ENCODE measurements at places on chromosomes 3 and 15. TPM values are rescaled to one million over a fixed set of nuclear protein-coding genes. Genes with fewer than 3 reads are reported as not detected.

The HIGD2B gene
- 1.4 TPM for total RNA-seq

- H3K4me1 ChIP-seq = peaks cover 40% of the 10 kb centered on the region
- no peaks in the 10 kb centered on the region for H3K36me3 ChIP-seq
- DNase-seq = no peak
Observed at GRCh38 chr3:143671626-143672025, 176.6 kb downstream of the SLC9A9 start.

The SEMA5B gene
- not detected for total RNA-seq

DNA sequence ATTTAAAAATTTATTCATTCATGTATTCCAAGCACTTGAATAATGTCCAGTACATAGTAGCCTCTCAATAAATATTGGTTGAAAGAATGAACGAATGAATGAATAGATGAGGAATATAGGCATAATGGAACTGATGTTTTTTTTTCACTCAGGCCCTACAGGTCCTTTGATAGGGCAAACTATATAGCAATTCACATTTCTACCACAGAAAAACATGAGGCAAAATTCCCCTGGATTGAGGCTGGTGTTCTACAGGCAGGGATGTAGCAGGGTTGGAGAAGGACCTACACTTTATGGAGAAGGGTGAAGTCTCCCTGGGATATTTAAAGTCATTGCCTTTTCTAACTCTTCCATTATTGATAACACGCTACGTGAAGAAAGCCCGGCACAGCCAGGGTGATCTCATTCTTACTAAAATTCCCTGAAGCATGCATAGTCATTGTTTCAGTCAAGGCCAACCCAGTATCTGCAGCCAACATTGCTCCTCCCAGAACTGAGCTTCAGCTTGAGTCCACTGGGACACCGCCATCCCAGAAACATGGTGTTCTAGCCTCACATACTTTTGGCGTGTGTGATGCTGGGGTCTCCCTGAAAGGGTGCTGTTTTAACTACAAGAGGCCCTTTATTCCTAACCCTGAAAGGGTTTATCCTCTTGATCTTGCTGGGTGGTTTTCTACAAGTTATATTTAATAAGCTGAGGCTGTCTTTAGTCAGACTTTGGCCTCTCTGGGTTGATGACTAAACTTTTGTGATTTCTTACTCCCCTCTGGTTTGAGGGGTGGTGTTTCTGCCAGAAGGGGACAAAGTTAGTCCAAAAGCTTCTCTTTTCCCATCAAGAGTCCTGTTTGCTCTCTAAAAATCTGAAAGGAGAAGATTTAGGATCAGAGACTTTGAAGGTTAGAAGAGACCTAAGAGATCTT lies 25.9 kb upstream of the FBN1 start:
- no peak overlapping the region for H3K4me3 ChIP-seq
- H3K36me3 ChIP-seq = no peaks in the 10 kb centered on the region
- H3K27ac ChIP-seq = no peak overlapping the region
- no peaks in the 10 kb centered on the region for H3K27me3 ChIP-seq

DNA sequence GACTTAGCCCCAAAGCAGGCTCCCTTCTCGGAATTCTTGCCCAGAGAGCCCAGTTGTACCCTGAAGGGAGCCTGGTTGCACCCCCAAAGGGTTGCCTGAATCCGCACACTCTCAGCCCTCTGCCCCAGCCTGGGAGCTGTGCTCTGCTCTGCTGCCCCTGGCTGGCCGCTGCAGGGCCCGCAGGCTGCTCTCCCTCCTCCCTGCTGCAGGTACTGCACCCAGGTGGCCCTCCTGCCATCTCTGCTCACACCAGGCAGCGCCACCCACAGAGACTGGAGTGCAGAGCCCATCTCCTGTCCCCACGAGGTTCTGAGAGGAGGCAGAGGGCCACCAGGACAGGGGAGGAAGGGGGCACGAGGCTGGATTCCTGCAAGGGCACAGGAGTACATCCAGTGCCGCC lies 134.2 kb upstream of the NSMCE3 start:
- no peaks in the 10 kb centered on the region for H3K27me3 ChIP-seq
- H3K27ac ChIP-seq = no peak overlapping the region
- no peak for DNase-seq
- no peak overlapping the region for H3K4me3 ChIP-seq
- no peaks in the 10 kb centered on the region for H3K36me3 ChIP-seq

DNA sequence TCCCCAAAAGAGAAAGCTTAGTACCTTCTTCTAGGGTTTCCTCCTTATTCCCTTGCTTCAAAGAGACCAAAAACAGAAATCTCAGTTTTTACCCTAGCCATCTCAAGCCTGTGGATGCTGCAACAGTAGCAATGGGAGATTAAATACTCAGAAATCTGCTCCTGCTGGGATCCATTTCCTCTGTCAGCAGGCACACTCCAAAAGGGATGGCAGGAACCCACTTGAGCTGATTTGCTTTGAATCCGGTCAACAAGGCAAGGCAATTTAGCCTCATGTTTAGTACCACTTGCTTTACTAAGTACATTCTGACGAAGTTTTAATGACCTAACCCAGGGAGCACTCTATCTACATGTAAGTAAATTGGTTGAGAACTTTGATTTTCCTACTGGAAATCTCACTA lies 590.0 kb upstream of the ADAMTS9 start:
- no peaks in the 10 kb centered on the region for H3K36me3 ChIP-seq
- no peak for DNase-seq
- H3K4me1 ChIP-seq = no peaks in the 10 kb centered on the region
- no peak overlapping the region for H3K4me3 ChIP-seq
- H3K27me3 ChIP-seq = no peaks in the 10 kb centered on the region

DNA sequence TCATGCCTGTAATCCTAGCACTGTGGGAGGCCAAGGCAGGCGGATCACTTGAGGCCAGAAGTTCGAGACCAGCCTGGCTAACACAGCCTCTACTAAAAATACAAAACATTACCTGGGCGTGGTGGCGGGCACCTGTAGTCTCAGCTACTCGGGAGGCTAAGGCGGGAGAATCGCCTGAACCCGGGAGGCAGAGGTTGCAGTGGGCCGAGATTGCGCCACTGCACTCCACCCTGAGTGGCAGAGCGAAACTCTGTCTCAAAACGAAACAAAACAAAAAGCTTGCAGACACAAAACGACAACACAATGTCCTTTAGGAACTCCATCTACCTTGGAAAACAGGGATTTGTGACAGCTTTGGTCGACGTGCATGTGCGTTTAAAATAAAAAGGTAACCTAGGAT lies 716 bp upstream of the KLHL24 start:
- H3K27me3 ChIP-seq = no peaks in the 10 kb centered on the region
- DNase-seq = no peak
- H3K4me3 ChIP-seq = peak overlapping the region; percentile 77
- H3K36me3 ChIP-seq = peaks cover 3% of the 10 kb centered on the region

DNA sequence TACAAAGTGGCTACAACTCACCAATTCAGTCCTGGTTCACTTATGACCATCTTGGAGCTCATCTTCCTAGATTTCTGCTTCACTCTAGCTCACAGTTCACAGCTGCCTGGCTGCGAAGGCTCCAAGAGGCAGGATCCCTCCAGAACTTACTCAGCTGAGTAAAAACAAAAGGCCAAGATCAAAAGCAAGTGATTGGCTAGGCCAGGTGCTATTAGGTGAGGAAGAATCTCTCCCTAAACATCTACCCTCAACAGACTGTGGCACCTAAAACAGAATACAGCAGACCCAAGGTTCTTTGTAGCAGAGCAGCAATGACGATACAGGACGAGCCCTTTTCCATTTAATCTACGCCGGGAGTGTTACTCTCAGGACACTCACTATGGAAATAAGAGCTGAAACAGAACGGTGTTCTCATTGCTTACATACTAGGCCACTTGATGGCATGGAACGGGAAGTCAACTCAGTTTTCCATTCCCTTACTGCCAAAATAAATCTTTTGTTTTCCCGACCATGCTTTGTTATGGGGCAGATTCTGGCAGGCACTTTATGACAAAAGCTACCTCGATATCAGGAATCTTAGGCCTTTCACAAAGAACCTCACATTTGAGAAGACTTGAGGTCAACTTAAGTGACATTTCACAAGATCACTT lies 901 bp downstream of the ICE2 start:
- peaks cover 22% of the 10 kb centered on the region for H3K36me3 ChIP-seq
- H3K4me3 ChIP-seq = peak overlapping the region; percentile 89
- H3K4me1 ChIP-seq = peaks cover 23% of the 10 kb centered on the region
- no peaks in the 10 kb centered on the region for H3K27me3 ChIP-seq
- peak overlapping the region; percentile 95 for H3K27ac ChIP-seq

GRCh38 chr15:26630857-26631256 lies 142.0 kb downstream of the GABRB3 start:
- no peaks in the 10 kb centered on the region for H3K36me3 ChIP-seq
- no peaks in the 10 kb centered on the region for H3K4me1 ChIP-seq
- no peaks in the 10 kb centered on the region for H3K27me3 ChIP-seq
- no peak overlapping the region for H3K27ac ChIP-seq
- no peak overlapping the region for H3K4me3 ChIP-seq
- no peak for DNase-seq

DNA sequence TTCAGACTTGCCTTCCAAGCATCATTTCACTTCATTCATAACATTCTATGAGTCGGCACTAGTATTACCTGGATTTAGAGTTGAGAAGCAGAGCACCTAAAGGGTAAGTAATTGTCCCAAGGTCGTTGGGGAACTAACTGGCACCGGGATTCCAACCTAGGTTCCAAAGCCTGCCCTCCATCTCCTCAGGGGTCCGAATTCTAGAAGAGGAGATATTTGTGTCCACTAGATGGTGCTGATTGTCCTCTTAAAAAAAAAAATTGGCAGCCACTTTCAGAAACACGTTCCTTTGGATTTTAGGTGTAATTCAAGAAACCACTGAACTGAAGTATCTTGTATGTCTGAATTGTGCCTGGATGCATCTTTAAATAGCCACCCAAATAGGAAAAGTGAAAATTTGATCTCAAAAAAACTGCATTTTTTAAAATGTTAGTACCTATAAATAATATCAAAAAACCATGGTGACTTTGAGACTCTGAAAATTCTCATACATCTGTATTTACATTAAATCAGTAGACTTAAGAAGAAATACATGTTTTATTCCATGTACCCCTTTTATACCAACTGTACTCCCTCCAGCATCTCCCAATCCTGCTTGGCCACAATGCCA lies 3.9 kb upstream of the FSIP1 start:
- H3K4me3 ChIP-seq = no peak overlapping the region
- H3K27me3 ChIP-seq = no peaks in the 10 kb centered on the region
- no peak overlapping the region for H3K27ac ChIP-seq
- H3K36me3 ChIP-seq = no peaks in the 10 kb centered on the region
- peaks cover 16% of the 10 kb centered on the region for H3K4me1 ChIP-seq

The IL17RE gene
- 0.34 TPM for total RNA-seq
